ENCODE measurements at places on chromosomes 12 and 14.

GRCh38 chr14:105056303-105056831 is 8.9 kb downstream of the GPR132 start:
- DNase-seq = no peak

GRCh38 chr12:25307818-25308217 is 57.1 kb upstream of the KRAS start:
- DNase-seq = no peak

DNA sequence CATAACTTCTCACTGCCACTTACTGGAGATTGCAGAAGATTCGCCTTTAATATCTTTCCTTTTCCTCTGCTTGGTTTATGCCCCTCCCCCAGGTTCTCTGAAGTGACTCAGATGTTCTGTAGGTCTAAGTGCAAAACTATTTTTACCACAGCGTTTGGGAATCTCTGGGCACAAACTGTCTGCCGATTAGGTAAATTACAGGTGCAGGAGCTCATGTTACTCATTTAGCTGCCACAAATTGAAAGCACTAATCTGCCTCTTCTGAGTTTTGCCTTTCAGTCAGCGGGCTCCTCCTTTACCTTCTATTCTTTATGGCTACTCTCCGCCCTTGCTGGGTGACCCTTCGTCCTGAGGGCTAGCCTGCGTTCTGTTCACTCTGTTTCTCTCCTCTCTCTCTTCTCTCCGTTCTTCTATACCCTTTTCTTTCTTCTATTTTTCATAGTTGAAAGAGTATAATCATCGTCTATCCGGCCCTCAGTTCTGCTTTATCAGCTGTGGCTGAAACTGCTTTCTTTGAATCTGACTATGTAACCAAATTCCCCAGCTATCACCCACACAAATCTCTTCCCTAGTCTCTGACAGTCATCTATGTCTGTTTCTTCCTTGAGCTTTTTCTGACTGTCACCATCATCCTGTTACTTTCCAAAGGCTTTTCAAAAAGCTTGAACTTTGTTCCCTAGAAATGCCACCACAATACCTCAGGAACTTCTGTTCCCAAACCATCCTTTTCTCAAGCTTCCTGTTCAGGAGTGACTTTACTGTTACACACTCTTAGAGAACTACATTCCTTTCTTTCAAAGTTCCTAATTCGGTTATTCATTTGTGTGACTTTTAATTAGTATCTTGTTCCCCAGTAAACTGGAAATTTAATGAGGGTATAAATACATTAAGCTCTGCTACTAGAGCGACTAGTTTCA is 4.3 kb upstream of the MYF6 start:
- DNase-seq = no peak

- DNase-seq = no peak
These were observed 445.4 kb downstream of the SOX5 start for GRCh38 chr12:23504043-23504442.

GRCh38 chr14:76955575-76956315 is 72.8 kb downstream of the IRF2BPL start:
- DNase-seq = peak; percentile 62

- no peak for DNase-seq
These were observed 307.3 kb upstream of the DIO3 start for GRCh38 chr14:101253948-101254347.

DNA sequence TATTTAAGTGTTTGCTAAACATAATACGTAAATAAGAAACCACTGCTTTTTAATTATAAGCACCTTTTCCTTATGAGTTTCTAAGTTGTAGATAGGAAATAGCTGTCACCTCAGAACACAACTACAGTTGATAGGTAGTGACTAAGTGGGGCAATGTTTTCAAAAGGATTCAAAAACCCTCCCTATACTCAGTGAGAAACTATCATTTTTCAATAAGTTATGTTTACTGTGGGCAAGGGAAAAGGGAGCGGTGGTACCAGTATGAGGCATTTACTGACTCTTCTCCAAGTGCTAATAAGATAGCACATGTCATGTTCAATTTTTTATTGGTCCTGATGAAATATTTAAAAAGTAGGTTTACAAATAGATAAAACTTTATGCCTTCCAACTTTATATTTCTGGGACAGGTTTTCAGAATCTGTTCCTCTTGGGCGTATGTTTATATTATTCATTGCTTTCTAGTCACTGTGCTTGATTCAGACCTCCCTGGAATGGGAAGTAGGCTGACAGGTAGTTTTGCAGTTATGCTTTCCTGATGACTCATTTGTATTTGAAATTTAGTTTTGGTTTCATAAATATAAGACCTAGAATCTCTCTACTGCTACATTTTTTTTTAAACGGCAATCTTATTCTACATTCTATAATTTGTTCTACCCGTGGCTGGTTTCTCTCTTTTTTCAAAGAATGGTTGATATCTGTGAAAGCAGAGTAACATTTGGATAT is 153.1 kb downstream of the TMEM117 start:
- no peak for DNase-seq

DNA sequence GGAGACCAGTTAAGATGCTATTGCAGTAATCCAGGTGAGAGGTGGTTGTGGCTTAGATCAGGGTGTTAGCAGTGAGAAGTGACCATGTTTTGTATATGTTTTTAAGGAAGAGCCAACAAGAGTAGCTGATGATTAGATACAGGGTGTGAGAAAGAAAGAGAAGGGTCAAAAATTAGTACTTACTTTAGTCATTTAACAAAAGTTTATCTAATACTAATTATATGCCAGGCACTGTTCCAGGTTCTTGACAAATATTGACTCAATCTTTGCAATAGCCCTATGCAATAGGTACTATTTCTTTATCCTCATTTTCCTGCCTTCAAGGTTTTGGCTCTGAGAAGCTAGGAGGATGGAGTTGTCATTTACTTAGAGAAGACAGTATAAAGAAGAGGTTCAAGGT is 70.2 kb downstream of the SSPN start:
- DNase-seq = no peak
